ENCODE measurements at places on chromosomes 5 and 9.

DNA sequence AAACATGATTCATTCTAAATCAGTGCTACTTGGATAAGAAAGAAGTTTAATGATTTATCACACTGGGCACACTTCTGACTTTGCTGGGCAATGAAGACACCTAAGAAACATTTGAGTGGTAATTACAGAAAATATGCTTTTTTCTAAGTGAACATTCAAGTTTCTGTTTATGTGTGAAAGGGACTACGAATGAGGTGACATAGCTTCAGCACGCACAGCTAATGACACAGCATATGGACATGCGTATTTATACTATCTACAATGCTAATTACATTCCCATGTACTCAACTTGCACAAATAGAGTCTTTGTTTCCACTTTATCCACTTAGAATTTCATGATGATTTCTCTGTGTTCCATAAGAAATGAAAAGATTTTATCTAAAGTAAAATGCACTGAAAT lies 40.6 kb downstream of the FREM1 start:
- DNase-seq: no peak

GRCh38 chr9:73743826-73744225 lies 592.2 kb downstream of the ANXA1 start:
- no peak for DNase-seq

GRCh38 chr9:129320575-129321285 lies 142.7 kb upstream of the IER5L start:
- peak; percentile 22 for DNase-seq

- no peak for DNase-seq
Measured at GRCh38 chr5:76389513-76390154, 13.5 kb upstream of the IQGAP2 start.

GRCh38 chr5:76342474-76342873 lies 60.6 kb upstream of the IQGAP2 start:
- no peak for DNase-seq

DNA sequence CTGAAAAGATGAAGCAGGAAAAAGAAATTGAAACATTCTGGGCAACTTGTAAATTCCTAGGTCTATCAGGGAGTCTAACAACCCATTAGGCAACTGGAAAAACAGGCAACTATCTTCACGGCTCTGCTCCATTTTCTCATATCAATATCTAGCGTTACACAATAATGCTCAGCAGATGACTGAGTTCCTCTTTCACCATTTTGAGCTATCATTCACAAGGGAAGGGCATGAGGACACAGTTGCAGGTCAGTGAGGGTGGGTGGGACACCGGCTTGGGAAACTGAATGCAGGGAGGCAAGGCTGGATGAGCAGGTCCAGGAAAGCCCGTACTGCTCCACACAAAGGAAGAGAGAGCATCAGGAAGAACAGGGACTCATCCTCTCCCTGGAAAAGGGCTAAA lies 67.0 kb downstream of the FRMD3 start:
- DNase-seq: no peak

GRCh38 chr5:94522117-94522516 lies 96.3 kb downstream of the KIAA0825 start:
- no peak for DNase-seq

DNA sequence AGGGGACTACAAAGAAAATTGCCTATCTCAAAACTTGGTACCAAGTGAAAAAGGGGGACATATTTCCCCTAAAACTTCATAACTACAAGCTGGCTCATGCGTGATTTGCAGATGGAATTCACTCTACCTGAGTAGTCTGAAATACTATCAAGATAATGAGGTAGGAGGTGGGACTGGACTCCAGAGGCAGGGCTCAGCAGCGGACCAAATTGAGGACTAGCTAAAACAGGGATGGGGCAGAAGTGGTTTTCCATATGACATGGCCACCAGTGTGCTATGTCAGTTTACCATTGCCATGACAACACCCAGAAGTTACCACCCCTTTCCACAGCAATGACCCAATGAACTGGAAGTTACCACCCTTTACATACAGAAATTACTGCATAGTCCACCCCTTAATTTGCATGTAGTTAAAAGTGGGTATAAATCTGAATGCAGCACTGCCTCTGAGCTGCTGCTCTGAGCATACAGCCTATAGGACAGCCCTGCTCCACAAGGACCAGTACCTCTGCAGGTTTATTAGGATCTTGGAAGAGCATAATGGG lies 30.4 kb upstream of the TESK1 start:
- DNase-seq: no peak

GRCh38 chr5:101687349-101687985 lies 608.6 kb downstream of the SLCO4C1 start:
- DNase-seq: no peak

Data from activated CD8-positive, alpha-beta memory T cell treated with anti-CD3 and anti-CD28 coated beads for 1 hour (primary cell).